ENCODE measurements at places on chromosomes 5 and 9.

DNA sequence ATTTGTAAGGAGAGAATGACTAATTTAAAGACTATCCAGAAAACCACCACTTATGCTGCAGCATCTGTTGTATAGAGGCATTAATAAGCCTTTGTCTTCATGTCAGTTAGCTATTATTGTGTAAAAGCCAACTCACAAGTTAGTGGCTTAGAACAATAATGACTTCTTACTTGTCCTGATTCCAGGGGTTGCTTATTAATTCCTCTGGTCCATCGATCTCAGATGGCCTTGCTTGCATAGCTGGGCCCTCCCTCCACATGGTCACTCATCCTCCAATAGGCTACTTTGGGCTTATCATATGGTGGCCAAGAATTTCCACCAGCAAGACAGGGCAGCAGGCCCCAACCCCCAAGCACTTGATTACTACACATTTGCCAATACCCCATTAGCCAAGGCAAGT is 44.5 kb upstream of the STK32A start:
- no peak for DNase-seq

DNA sequence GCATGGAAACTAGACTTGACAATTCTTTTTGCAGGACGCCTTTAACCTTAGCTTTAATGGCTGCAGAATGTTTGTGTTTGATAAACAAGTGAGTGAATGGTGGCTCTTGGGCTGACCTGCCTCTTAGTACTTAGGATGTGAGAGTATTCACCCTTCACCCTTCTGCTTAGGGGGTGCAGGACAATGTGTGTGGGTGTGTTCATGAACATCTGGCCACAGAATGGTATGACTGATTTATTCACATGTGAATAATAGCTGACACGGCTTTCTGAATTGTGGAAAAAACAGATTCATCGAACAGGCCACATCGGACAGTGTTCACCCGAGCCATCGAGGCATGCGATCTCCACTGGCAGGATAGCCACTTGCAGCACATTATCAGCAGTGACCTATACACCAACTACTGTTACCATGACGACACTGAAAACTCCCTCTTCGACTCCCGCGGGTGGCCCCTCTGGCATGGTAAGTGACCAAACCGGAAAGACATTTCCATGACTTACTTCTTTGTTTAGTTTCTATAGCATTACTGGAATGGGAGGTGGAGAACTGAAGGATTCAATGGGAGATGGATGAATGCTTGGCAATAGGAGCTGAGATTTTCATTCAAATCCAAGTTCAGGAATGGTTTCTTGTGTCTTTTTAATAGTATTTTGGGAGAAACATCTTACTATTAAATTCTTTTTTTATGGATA is 193.6 kb downstream of the ZSWIM6 start:
- DNase-seq, result no peak

DNA sequence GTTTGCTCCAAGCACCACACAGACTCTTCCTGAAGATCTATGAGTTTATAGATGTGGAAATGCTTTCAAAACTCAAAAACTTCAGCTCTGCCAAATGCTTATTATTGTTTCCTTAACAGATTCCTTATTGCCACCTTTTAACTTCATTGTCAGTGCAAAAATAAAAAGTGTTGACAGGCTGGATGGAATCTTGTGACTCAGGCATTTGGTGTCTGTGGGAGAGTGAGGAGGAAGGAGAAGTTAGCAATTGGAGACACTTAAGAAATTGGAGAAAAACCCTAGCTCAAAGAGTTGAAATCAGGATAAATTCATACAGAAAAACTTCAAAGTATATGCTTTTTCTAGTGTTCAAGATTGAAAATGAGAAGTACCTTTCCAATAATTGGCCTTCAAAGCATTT is 140.6 kb upstream of the PUM3 start:
- DNase-seq, result no peak

DNA sequence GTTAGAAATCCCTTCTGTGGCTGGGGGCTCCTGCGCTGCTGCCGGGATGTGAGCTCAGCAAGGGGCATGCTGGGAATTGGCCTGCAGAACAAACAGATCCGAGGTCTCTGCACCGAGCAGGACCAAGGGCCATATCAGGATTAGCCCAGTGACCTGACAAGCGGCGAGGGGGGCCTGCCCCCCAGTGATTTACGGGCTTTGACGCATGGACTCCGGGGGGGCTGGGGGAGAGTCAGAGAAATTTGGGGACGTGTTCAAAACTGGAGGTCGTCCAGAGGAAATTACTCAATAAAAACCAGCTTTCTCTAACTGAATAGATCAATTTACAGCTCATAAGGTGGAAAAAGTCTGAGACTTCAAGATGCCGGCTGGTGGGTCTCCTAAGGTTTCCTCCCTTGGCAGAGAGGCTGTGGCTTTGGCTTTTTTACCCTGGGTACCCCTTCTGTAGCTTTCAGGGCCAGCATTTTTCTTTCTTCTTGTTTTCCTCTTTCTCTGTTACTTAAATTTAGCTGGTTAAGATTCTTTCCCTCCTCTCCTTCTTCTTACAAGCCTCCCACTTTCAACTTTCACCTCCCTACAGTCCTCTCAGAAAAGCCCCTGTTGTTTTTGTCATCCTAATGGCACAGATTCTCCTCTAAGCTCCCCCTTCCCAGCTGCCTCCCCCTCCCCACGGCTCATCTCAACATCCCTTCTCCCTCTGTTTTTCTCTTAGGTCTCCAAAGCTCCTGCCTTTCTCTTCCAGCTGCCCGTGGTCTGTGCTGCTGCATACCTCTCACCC is 551.0 kb downstream of the CCDC171 start:
- no peak for DNase-seq

GRCh38 chr9:92740969-92741368 is 23.7 kb downstream of the BICD2 start:
- DNase-seq, result no peak

DNA sequence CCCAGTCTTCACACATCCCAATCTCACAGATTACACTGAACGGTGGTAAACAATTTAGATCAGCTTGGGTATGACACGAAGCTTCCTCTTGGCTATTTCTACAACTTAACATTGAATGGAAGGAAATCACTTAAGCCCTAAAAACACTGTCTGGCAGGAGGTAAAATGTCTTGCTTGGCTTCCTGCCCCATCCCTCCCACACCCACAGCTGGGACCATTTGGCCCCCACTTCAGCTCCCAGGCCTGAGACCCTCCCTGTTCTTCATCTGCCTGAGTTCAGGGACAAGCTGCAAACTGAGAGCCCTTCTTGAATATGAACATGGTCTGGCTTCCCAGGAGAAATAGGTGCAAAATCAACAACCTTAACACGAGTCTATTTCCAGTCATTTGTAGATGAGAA is 3.4 kb upstream of the COL15A1 start:
- no peak for DNase-seq

DNA sequence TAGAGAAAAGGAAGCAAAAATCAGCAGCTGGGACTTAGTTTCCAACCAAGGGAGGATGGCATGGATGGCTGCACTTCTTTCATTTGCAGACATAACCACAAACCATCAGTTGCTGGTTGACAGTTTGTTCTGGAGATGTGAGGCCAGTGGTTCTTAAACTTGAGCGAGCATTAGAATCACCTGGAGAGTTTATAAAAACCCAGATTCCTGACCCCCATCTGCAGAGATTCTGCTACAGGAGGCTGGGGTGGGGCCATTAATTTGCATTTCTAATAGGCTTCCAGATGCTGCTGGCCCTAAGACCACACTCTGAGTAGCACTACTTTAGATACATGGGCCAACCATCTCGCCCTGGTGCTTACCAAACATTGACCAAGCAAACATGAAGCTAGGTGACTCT is 60.8 kb downstream of the MARCHF3 start:
- no peak for DNase-seq

GRCh38 chr5:95842854-95843544 is 20.5 kb upstream of the GLRX start:
- peak; percentile 52 for DNase-seq

GRCh38 chr9:36987891-36988290 is 46.2 kb downstream of the PAX5 start:
- no peak for DNase-seq

DNA sequence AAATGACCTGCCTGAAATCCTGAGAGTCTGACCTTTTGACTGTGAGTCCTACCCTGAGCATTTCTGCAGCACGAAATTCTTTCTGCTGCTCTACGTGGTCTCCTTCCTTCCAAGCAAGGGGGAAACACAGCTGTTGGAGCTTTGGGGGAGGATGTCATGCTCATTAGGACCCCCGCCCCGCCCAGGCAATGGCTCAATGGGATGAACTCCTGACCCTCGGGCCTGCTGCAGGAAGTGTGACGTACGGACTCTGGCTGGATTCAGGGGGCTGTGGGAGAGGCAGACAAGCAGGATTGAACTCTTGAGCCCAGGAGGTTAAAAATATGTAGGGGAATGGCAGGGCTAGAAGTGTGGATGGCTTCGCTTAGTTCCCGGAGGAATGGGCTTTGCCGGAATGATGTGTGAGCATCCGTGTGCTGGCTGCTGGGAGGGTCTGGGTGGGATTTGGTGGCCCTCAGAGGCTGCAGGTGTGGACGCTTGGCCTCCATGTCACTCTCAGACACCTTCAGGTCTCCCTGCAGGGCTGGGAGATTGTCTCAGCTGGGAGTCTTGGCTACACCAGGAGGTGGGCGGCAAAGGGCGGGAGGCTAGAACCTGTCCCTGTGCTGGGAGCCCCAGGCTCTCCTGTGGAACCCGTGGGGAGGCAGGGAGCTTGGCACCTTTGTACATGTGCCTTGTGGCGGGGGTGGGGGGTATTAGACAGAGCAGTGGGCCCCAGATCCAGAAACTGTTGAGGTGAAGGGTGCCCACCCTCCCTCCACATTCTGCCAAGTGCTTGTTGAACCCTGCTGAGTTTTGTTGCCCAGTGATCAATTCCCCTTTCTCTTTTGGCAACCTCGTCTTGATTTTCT is 26.3 kb downstream of the STC2 start:
- no peak for DNase-seq

DNA sequence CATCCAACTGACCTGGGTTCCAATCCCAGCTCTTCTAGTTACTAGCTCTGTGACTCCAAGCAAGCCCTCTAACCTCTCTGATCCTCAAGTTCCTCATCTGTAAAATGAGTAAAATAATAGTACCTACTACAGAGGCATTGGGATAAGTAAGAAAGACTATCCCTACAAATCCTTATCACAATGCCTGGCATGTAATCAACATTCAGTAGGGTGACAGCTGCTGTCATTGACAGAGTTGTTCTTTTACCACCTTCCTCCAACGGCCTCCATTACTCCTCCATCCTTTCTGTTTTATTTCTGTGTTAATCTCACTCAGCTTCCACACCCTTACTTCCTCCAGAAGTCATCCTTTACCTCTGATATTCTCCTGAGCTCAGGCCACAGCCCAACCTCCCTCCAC is 40.4 kb downstream of the FGF1 start:
- DNase-seq, result no peak

GRCh38 chr5:107464416-107464815 is 206.3 kb downstream of the EFNA5 start:
- DNase-seq, result no peak

GRCh38 chr5:78566747-78567425 is 81.7 kb downstream of the LHFPL2 start:
- no peak for DNase-seq

DNA sequence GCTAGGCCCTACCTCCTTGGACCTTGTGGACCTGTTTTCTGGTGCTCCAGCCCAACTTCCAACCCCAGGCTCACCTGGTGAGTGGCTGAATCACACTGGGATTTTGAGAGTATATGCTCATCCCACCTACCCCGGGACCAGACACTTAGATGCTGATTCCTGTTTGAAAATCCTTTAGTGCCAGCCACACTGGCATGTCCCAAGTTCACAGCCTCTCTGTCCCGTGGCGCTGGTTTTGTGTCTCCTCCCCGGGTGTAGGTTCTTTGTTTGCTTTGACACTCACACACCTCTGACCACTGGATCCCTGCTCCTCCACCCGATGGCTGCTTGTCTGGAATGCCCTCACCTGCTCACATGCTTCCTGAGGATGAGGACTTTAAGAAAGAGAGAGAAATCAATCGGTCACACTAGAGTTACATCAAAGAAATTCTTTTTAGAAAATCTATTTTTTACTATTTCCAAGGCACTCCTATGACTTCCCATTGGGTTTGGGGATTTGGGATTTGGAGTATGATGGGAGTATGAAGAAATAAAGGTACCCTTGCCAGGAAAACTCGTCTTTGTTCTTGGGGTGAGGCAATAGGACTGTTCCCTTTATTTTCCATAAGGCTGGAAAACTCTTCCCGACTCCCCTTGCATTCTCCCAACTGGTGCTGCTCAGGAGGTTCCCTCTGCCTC is 7.3 kb upstream of the SLC25A48 start:
- DNase-seq, result no peak

DNA sequence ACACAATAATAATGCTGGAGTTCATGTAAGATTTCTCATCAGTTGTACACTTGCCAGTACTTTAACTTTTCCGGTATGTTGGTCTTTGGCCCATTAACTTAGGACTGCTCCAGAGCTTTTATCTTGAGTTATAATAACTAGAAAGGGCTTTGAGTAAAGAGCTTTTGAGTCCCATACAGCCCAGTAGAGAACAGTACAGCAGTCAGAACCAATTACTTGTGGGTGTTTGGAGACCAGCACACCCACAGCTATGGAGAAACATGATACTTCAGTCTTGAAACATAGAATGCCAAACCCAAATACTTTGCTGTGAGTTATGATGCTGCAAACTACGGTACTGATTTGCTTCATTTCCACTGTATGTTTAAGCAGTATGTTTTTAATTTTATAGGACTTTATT is 374.3 kb downstream of the CCDC171 start:
- DNase-seq, result no peak

DNA sequence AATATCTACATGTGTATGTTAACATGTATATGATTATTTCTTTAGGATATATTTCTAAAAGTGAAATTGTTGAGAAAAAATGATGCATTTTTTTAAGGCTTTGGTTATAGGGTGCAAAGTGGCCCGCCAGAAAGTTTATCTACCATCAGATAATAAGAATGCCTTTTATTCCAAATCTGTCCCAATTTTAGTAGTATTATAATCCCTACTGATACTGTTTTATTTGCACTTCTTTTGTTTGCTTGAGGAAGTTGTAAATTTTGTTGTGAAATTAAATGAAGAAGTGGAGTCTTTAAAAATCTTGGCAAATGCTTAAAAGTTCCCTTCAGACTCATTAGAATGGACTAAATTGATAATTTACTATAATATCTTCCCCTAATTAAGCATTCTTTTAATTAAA is 73.0 kb downstream of the NIPBL start:
- no peak for DNase-seq

DNA sequence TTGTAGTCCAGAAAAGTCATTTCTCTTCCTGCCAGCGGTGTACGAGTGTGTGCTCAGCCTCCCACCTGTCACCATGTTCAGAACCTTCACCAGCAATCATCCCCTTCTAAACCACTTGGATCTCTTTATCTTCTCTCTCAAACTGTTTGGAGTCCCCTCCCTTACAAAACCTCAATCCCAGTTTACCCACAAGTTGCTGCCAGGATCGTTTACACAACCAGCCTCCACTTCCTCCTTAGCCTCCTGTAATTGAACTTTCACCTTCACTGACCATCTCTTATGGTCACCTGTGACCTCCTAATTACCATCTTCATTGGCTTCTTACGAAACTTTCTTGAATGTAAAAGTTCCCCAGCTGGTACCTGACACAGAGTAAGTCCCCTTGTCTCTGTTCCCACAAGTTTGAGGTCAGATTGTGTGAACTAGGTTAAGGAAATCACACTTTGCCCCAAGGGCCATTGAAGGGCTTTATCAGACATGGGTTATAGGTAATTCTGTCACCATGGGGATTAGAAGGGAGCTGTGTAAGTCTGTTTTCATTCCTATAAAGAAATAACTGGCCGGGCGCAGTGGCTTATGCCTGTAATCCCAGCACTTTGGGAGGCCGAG is 20.0 kb downstream of the RNF44 start:
- DNase-seq, result no peak
